ENCODE measurements at places on chromosomes 4 and X.
A peak's percentile ranks its signal among the peaks of the same experiment; 100 is the strongest.

- no peak for DNase-seq
Observed at GRCh38 chr4:162894387-162894786, 272.3 kb downstream of the NAF1 start.

GRCh38 chr4:122666527-122667245 is 45.8 kb upstream of the IL21 start:
- no peak for DNase-seq

DNA sequence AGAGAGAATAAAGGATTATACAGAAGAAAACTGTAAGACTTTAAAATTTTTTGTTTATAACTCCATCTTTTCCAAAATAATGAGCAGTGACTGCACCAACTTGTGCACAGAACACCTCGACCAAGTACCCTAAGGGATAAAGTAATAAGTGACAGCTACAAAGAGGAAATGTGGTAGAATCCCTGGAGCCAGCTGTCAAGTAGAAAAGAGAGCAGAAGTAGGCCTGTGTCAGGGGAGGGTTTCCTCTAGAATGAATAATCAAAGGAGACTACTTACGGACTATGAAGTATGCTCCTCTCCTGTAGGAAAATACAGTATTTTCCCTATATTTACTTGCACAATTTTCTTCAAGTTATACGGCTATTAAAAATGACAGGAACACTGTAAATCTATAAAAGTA is 1.2 kb downstream of the EIF1AX start:
- peak; percentile 20 for DNase-seq

DNA sequence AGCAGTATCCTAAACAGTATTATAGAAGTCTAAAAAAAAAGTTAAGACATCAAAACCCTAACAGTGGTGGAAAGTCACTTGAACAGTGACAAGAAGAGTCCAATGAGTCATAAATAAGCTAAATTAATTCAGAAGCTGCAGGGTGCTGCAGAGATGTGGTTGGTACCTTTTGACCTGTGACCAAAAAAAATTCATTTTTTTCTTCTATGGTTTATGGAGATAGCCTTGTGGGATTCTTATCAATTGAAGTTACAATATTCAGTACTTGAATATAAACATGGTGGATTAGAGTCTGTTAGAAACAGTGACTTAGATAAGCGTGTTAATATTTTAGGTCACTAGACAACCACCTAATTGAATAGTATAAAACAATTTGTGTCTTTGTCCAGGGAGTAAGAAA is 35.4 kb downstream of the CCSER1 start:
- no peak for DNase-seq

GRCh38 chrX:126718440-126718839 is 101.1 kb upstream of the PRR32 start:
- no peak for DNase-seq

GRCh38 chr4:99722006-99722405 is 64.4 kb upstream of the C4orf54 start:
- no peak for DNase-seq

GRCh38 chrX:121733514-121733913 is 686.1 kb downstream of the GLUD2 start:
- DNase-seq: no peak

DNA sequence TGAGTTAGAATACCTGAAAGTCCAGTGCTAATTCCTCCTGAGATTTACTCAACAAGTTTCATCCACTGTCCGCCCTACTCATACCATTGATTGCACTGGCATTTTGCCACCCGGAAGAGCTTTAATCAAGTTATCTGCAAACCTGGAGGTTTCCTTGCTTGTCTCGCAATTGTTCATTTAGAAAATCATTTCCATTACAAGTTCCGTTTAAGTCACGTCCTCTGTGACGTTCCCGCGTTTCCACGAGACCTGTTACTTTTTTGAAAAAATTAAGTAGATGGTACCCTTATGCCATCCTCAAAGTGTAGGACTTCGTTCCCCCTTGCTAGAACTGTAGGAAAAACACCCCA is 761 bp upstream of the FRYL start:
- DNase-seq: peak; percentile 66

- no peak for DNase-seq
Observed at GRCh38 chrX:15816438-15816809, 26.1 kb downstream of the ZRSR2 start.

- no peak for DNase-seq
Observed at GRCh38 chr4:68948044-68948743, 3.4 kb downstream of the UGT2A3 start.

GRCh38 chr4:145795521-145795920 is 115.6 kb downstream of the C4orf51 start:
- DNase-seq: no peak

DNA sequence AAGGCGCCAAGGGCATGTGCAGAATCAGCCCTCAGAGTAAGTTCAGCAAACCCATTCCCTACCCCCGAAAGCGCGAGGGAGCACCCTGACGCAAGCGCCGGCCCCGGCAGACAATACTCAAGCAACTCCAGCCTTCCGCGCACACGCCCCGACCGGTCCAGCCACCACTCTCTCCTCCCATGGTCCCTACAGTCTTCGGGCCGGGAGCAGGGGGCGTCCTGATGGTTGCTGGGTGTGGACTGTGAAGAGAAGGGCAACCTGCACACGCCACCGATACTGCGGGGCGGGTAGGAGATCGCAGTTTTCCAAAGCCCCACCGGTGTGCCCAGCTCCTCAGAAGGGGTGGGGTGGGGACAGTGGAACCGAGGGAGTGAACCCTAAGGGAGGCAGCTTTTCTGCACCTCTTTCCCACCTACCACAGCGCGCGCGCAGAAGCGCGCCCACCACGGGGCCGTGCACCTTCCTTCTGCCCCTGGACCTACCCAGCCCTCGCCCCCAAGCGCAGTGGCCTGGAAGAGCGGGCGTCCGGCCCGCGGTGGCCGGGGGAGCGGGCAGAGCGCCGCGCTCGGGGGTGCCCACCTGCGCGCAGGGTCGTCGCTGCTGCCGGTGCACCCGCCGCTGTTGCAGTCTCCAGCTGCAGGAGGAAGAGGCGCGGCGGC is 650.2 kb upstream of the DIPK2B start:
- no peak for DNase-seq

GRCh38 chr4:1579001-1579900 is 104.9 kb downstream of the FAM53A start:
- DNase-seq: peak; percentile 32

- DNase-seq: no peak
Observed at GRCh38 chr4:2927016-2927695, 36.0 kb downstream of the NOP14 start.

DNA sequence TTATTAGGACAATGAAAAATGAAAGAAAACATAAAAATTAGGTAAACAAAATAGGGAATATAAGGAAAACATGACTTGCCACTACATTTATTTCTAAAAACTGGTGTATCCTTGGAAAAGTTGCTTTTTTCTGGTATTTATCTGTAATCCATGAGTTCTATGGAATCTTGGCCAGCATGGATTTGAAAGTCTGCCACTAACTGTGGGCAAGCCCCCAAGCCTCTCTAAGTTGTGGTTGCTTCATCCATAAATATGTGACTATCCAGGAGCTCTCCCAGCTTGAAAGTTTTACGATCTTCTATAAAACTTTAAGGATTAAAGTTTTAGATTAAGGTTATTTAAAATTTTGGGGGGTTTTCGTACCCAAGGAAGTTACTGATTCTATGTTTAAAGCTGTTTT is 21.8 kb downstream of the RPS6KA3 start:
- DNase-seq: no peak

DNA sequence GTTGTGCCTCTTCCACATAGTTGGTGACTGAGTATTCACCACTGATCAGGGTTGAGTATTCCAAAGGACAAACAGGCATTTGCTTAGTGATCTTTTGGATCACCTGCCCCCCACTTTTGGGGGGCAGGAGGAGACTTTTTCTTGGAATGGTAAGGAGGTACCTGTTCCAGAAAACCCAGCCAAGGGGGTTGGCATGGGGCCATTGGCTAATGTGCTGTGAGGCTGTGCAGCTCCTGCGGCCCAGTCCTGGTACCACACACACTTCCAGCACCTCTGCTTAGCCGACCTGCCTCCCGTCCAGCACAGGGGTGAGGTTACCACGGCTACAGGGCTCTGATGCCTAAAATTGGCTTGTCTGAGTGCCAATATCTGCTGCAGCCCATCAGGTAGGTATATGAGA is 40.1 kb upstream of the MGST2 start:
- DNase-seq: no peak

DNA sequence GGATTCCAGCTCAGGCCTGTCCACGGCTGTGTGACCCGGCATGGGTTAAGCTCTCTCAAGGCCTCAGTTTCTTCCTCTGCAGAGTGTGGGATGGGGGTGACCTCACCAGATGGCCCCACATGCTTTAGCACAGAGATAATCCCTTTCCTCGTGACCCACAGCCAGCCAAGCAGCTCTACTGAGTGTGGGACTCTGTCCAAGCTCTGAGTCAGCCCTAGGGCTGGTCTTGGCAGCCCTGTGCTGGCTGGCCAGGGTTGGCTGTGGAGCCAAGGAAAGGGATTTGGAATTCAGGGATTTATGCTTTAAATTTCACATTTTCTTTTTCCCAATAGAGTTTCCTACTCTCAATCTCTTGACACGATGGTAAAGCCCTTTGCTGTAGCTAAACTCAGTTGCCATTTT is 19.7 kb upstream of the SPON2 start:
- DNase-seq: no peak

DNA sequence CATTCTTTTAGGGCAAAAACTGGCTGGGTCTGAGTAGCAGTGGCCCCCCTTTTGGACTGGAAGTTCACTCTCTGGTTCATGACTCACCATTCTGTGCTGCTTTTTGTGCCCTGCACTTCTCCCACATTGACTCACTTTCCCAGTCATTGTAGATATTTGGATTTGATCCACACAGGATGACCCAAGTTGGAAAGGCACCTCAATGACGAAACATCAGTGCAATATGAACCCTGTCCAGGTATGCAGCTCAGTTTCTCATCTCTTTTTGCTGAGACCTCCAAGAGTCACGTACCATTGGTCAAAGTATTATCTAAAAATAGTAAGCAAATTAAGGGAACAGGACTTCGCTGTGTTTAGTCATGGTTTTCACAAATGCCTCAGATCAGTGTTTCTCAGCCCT is 92.7 kb downstream of the CBLL2 start:
- DNase-seq: no peak

- DNase-seq: no peak
Observed at GRCh38 chrX:82658492-82658891, 849.6 kb upstream of the POU3F4 start.

- DNase-seq: no peak
Observed at GRCh38 chr4:7943211-7943610, 3.5 kb upstream of the AFAP1 start.

GRCh38 chr4:6869944-6870343 is 39.7 kb upstream of the TBC1D14 start:
- no peak for DNase-seq

GRCh38 chr4:183082053-183082452 is 17.0 kb upstream of the WWC2 start:
- DNase-seq: no peak

GRCh38 chrX:153723351-153724251 is 586 bp downstream of the BCAP31 start:
- peak; percentile 19 for DNase-seq

- DNase-seq: no peak
Observed at GRCh38 chr4:98518559-98519267, 139.7 kb downstream of the TSPAN5 start.

DNA sequence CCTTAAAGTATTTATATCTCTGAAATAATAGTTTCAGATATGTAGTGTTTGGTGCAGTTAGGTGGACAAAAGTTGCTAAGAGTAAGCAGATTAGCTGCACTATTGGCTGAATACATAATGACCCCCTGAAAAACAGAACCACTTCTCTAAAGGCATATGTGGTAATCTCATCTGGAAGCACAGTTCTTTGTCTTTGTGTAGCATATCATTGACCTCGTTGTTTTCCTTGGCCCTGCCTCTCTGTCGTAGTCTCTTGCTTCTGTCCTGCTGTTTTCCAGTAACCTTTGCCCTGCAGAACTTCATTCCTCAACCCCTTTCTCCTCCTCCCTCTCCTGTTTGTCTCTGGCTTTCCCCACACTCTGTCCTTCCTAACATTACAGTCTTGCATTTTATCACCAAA is 41.4 kb downstream of the JADE3 start:
- peak; percentile 8 for DNase-seq

GRCh38 chr4:130632731-130633604 is 1537.0 kb downstream of the C4orf33 start:
- no peak for DNase-seq
